Stimulated activated CD8-positive, alpha-beta memory T cell treated with anti-CD3 and anti-CD28 coated beads, Interleukin-2, amount 100 ng/mL, for 48 hours (primary cell): ENCODE measurements at places on chromosomes 2 and 18.
A peak's percentile ranks its signal among the peaks of the same experiment; 100 is the strongest.

DNA sequence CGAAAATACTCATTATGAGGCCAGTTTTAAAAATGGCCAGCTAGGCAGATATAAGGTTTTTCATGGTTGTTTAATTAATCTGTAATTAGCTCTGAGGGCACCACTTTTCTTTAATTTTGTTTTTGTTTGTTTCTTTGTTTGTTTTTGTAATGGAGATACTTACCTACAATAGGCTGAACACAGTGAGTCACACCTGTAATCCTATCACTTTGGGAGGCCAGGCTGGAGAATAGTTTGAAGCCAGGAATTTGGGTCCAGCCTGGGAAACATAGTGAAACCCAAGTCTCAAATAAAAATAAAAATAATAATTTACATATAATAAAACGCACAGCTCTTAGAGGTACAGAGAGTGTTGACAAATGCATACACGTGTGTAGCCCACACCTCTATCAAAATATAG is 56.8 kb upstream of the MSH2 start:
- DNase-seq, result no peak

- DNase-seq, result no peak
Measured at GRCh38 chr2:71446505-71446904, 6.9 kb upstream of the DYSF start.

DNA sequence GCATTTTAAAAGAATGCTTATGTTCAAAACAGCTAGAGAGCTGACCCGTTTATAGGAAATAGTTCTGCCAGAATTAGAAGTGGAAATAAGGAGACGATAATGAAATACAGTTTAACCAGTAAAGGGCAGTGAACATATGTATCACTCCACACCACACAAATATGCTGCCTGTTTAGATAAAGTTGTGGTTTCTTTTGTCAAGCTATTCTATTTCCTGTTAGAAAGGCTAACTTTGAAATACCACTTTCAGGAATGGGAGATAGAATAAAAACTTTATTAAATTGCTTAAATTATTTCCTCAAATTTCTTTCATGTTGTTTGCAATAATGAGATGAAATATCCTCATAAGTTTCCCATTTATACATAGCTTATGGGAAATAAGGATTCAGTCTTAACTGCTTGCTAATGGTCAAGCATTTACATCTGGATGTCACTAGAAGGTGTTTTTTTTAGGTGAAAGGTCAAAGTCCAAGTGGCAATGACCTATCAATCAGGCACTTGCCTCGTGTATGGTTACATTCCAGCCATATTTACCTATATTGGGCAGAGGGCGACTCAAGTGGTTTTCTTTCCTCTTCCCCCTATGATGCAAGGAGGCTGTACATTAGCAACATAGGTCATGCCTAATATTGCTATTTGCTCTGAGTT is 148.9 kb downstream of the ZEB2 start:
- DNase-seq, result no peak

DNA sequence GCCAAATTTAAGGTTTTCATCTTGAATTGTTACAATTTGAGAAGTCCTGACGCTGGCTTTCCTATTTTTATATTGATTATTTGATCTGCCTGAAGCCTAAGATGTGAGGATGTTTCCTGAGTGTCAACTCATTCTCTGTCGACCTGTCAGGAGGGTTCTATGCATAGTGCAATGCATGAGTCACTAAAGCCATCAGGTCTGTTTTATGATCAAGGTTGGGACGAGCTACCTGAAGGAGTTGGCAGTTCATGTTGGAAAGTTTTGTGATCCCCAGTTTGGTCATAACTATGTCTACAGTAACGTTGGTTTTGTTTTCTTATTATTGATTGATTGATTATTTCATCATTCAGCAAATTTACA is 71.2 kb downstream of the NABP1 start:
- DNase-seq, result no peak

DNA sequence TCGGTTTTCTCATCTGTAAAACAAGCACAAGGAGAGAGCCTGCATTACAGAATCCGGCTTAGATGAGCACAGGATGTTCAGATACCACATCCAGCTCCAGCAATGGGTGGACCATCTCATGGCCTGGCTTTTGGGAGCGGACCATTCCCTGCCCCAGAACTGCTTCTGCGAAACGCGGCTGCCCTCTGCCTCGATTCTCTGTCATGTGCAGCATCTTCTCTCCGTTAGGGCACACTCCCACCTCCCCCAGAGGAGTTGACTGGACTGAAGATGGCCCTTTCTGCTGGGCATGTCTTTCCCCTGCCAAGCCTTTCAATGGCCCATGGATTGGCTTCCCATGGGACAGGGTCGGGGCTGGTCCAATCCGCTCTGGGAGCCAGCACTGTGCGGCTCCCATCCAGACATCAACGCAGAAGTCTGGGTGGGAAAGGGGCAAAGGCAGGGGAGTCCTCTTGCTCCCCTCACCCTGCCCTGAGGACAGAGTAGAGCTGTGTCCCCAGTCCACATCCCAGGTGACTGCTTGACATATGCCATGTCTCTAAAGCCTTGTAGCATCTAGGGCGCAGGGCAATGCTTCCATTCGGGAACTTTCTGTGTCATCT is 14.3 kb upstream of the FAHD2A start:
- no peak for DNase-seq

DNA sequence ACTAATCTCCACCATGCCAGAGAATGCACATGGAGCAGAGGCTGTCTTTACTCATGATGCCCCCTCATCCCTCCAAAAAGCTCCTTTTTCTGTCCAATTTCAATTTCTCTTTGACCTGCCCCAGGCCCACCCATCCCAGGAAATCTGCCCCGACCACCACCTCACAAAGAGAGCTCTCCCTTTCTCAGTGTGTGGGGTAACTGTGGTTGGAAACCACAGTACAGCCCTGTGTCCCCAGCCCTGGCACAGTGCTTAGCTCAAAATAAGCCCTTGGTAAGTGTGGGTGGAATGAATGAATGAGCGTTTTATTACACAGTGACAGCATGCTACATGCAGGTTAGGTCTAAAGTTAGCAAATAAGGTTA is 43.7 kb upstream of the CAB39 start:
- DNase-seq, result no peak

DNA sequence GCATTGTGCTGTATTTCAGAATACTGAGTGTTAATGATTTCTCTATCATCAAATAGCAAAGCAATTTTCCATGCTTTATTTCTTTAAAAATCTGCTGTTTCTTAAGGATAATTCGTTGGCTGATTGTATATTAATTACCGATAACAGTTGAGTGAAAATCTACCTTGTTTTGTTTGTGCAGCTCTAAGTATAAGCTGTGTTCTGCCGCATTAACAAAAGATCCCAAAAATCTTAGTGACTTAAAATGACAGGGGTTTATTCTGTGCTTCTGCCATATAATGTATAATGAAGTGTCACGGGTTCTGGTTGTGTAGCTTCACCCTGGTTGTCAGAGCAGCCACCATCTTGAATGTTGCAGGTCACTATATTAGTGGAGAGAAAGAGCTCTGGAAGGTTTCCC is 196.1 kb downstream of the ACTR3 start:
- no peak for DNase-seq

DNA sequence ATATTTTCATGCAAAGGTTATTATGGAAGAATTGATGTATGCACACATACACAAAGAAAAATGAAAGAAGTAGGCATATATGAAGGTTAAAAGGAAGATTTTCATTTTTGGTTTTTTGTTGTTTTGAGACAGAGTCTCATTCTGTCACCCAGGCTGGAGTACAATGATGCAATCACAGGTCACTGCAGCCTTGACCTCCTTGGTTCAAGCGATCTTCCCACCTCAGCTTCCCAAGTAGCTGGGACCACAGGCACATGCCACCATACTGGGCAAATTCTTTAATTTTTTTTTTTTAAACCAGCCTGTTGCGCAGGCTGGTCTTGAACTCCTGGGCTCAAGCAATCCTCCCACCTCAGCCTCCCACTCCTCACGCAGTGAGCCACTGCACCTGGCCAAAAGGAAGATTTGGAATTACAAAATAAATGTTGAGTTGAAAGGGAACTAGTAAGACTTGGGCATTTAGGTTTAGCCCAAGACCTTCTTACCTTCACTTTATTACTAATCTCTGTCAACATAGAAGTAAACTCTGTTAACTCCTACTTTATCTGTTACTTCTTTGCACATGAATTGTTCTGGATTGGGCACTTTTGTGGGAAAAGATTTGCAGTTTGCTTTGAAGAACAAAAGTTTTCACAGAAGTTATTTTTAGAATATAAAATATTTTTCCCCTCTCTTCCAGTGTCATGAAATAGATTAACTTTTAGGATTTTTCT is 31.7 kb upstream of the NBEAL1 start:
- no peak for DNase-seq

DNA sequence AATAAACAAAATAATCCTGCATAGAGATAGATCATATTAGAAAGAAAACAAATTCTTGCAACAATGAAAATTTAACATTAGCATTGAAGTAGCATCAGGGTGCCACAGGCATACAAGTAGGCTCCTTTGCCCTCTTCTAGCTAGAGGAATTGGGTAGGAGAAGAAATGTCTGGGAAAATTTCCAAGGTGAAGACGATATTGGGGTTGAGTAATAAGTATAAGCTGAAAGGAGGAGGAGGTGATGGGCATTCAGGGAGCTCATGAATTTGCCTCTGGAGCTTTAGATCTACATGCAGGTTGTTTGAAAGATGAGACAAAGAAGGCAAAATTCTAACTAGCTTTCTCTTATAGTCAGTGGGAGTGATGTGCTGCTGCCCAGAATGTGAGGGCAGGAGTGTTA is 504.9 kb downstream of the CCDC85A start:
- no peak for DNase-seq

GRCh38 chr2:31693882-31694281 is 113.1 kb upstream of the SRD5A2 start:
- DNase-seq, result no peak

GRCh38 chr18:29063346-29063745 is 886.4 kb upstream of the CDH2 start:
- DNase-seq, result no peak

GRCh38 chr18:37270038-37270665 is 295.4 kb downstream of the CELF4 start:
- no peak for DNase-seq

- DNase-seq, result no peak
Measured at GRCh38 chr2:237160271-237160919, 74.7 kb downstream of the COPS8 start.

GRCh38 chr2:113079131-113079530 is 11.4 kb downstream of the IL1F10 start:
- no peak for DNase-seq

GRCh38 chr2:106096299-106097037 is 97.6 kb downstream of the UXS1 start:
- no peak for DNase-seq

GRCh38 chr2:181465676-181466375 is 8.6 kb downstream of the ITGA4 start:
- no peak for DNase-seq

DNA sequence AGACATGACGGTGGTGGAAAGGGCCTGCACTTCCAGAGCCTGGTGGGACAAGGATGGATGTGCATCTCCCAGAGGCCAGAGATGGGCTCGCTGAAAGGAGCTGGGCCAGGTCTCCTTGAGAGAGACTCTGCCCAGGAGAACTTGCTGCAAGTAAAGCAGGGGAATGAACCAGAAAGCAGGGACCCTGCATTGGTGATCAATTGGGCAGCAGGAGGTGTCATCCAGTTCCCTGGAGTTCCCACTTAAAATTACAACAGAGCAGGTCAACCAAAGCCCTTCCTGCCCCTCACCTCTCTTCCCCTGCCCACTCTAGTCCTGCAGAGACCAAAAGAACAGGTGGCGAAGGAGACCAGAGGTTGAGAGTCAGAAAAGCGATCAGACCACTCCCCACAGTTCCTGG is 69.7 kb upstream of the CAB39 start:
- no peak for DNase-seq

- peak; percentile 55 for DNase-seq
Measured at GRCh38 chr2:131093696-131094462, 619 bp upstream of the FAM168B start.

DNA sequence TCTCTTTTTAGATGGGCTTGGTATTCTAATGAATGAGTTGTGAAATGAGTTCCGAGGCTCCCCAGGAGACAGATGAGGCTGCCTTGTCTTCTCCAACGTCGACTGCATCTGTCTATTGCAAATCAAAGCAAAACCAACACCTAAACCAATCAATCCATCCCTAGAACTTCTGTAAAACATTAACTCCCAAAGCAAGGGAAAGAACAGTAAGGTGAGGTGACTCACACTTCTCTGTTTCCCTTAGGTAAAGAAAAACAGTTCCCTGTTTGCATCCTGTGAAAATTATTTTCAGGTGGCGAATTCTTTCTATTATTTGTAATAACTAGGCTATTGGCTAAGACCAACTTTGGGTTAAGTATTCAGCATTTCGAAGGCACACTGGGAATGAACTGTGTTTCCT is 249.4 kb downstream of the EPHA4 start:
- no peak for DNase-seq

DNA sequence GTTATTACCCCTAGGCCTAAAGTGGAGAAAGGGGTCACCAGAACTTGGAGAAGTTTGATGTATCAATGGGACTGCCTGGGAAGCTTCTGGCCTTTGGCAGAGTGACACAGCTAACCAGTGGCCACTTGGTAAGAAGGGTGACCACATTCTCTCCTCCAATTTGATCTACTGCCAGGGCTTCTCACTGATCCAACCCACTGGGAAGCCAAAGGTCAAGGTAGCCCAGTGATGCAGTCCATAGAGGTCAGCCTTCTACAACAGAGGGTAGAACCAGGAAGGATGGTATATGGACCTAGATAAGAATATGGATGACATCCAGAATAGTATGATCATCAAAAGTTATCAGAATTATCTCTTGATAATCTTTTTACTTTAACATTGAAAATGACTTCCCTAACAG is 493.6 kb downstream of the NYAP2 start:
- DNase-seq, result no peak

- DNase-seq, result no peak
Measured at GRCh38 chr2:181949047-181949446, 36.6 kb upstream of the PPP1R1C start.
